ENCODE measurements at places on chromosomes 2 and 18. TPM values are rescaled to one million over a fixed set of nuclear protein-coding genes. Genes with fewer than 3 reads are reported as not detected.

MYO5B gene
- total RNA-seq, result 23.3 TPM

GRCh38 chr18:42268186-42268725 is 313.2 kb downstream of the PIK3C3 start:
- DNase-seq, result no peak
- no peak overlapping the region for H3K27ac ChIP-seq
- H3K27me3 ChIP-seq, result no peaks in the 10 kb centered on the region
- H3K36me3 ChIP-seq, result no peaks in the 10 kb centered on the region
- no peak overlapping the region for H3K4me3 ChIP-seq

GRCh38 chr2:55932843-55933242 is 9.3 kb upstream of the EFEMP1 start:
- H3K4me1 ChIP-seq, result no peaks in the 10 kb centered on the region
- H3K36me3 ChIP-seq, result no peaks in the 10 kb centered on the region
- H3K4me3 ChIP-seq, result no peak overlapping the region
- no peaks in the 10 kb centered on the region for H3K27me3 ChIP-seq
- H3K27ac ChIP-seq, result no peak overlapping the region
- no peak for DNase-seq

DNA sequence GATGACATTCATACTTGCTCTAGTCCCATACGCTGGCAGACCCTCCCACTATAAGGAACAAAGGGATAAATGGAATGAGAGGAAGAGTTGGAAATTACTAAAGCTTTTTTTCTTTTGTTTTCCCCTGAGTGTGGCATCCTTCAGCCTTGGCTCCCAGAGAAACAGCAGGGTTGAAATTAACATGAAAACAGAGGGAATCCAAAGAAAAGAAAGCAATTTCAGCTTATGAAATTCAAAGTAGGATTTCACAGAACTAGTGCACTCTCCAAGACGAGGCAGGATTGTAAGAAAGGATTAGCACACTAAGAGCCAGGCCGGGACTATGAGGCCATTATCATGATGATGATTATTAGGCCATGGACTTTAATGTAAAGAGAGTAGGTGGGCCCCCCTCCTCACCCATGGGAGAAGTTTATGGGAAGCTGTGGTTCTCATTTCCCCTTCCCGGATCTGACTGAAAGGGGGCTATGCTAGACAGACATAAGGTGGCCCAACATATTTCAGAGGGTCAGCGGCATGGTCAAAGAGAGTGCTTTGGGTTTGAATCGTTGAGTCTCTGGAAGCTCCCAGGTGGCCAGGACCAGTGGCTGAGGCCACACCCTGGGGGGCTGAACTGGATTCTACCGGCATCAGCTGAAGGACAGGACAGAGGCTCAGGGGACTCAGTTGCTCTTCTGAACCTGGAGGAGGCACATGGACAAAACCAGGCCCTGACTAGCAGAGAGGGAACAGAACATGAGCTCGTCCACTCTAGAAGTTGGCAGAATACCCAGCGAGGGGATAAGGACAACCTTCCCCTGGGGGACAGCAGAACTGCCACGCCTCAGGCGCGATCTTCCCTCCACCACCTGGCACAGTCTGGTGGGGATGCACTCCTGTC is 100.1 kb upstream of the ARL4C start:
- H3K36me3 ChIP-seq, result no peaks in the 10 kb centered on the region
- H3K4me3 ChIP-seq, result no peak overlapping the region
- H3K27ac ChIP-seq, result no peak overlapping the region
- no peaks in the 10 kb centered on the region for H3K4me1 ChIP-seq
- H3K27me3 ChIP-seq, result no peaks in the 10 kb centered on the region

DNA sequence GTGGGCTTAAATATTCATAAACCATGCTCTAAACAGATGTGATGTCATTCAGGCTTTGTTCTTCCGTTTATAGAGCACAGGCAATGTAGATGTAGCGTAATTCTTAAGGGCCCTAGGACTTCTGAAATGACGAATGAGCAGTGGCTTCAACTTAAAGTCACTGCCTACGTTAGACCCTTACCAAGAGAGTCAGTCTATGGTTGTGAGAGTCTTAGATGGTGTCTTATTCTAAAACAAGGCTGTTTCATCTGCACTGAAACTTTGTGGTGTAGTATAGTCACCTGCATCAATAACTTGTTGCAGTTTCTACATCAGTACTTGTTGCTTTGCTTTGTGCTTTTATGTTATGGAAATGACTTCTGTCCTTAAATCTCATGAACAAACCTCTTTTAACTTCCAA is 56.0 kb downstream of the PIK3C3 start:
- H3K4me1 ChIP-seq, result no peaks in the 10 kb centered on the region
- DNase-seq, result no peak
- no peak overlapping the region for H3K4me3 ChIP-seq
- H3K27me3 ChIP-seq, result no peaks in the 10 kb centered on the region
- H3K27ac ChIP-seq, result no peak overlapping the region

CFAP221 gene
- 33.9 TPM for total RNA-seq

IL36A gene
- not detected for total RNA-seq

CRYBA2 gene
- not detected for total RNA-seq

DNA sequence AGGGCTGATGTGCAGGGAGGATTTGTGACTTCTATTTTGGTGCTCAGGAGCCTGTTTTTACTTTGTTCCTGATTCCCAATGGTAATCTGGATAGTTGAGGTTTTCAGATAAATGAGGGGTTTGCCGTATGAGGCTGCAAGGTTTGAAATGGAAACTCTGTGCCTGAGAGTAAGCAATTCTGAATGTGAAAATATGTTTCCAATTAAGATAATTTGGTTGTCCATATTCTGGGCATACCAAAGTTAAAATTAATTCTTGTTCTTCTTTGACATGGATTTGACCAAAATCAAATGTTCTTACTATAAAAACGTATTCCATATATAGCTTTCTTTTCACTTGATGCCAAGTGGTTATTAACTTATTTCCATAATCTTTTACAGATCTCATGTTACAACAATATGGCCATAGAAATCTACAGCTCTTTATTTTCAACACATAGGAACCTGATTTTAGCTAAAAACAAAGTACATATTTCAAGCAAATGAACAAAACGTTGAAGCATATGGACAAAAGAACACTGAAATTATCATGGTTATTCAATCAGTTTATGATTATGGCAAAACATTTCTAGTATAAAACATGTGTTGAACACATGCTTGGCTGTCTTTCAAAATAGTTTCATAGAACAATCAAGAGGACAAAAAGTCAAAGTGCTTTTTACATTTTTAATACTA is 63.4 kb upstream of the ARHGAP28 start:
- no peak overlapping the region for H3K27ac ChIP-seq
- DNase-seq, result no peak
- H3K27me3 ChIP-seq, result no peaks in the 10 kb centered on the region
- no peak overlapping the region for H3K4me3 ChIP-seq
- no peaks in the 10 kb centered on the region for H3K36me3 ChIP-seq
- no peaks in the 10 kb centered on the region for H3K4me1 ChIP-seq

UGT1A5 gene
- 0.27 TPM for total RNA-seq

FAM237A gene
- total RNA-seq, result not detected

DPYSL5 gene
- total RNA-seq, result not detected

CRYGD gene
- total RNA-seq, result not detected

FBXO15 gene
- total RNA-seq, result 4.2 TPM

GNLY gene
- 21.5 TPM for total RNA-seq

Measured in lower lobe of right lung (tissue), 2 donors.